ENCODE measurements at places on chromosomes 12 and 14.

DNA sequence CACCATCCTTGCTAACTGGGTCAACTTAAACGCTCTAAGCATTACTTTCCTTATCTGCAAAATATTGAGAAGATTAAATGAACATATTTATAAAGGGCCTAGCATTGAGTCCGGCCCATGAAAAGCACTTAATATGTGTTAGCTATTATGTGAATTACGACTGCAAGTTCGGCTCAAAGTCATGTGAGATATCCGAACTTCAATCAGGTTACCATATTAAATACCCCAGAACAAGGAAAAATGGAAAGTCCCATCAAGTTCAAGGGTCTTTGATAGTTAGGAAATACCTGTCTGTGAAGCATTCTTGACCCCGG is 487 bp upstream of the NRDE2 start:
- DNase-seq = no peak

DNA sequence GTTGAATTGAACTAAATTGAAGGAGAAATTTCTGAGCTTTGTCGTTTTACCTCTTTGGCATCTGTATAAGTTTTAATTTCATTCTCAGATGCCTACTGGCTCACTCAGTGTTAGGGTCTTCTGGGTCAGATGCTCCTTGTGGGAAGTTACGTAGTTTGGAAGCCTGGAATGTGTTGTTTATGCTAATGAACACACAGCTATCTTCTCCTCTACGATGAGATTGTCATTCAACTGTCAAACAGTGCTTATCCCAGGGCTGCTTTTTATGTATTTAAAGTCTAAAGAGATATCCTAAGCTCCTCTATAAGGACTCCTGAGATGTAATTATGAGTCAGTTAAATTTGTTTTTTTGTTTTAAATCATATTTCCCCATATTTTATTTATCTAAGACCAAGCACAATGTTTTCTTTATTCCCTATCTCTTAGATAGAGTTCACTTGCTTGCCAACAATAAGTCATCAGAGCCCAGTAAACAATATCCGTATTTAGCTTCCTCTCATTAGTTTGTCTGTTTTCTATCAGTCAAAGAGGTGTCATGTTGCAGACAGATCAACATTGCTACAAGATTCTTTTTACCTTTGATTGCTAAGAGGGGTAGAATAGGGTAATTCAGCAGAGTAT is 368.0 kb upstream of the PDE3A start:
- DNase-seq = no peak

GRCh38 chr12:40344312-40344711 is 119.5 kb downstream of the LRRK2 start:
- no peak for DNase-seq

GRCh38 chr12:64532734-64533351 is 77.5 kb upstream of the RASSF3 start:
- DNase-seq = no peak

- no peak for DNase-seq
Observed at GRCh38 chr12:32390572-32391219, 8.7 kb upstream of the FGD4 start.
